Hematopoietic multipotent progenitor cell treated with erythropoietin and hydrocortisone succinate and interleukin-3 and kit ligand, for 4 days (in vitro differentiated cells): ENCODE measurements at places on chromosomes 7 and 10.

DNA sequence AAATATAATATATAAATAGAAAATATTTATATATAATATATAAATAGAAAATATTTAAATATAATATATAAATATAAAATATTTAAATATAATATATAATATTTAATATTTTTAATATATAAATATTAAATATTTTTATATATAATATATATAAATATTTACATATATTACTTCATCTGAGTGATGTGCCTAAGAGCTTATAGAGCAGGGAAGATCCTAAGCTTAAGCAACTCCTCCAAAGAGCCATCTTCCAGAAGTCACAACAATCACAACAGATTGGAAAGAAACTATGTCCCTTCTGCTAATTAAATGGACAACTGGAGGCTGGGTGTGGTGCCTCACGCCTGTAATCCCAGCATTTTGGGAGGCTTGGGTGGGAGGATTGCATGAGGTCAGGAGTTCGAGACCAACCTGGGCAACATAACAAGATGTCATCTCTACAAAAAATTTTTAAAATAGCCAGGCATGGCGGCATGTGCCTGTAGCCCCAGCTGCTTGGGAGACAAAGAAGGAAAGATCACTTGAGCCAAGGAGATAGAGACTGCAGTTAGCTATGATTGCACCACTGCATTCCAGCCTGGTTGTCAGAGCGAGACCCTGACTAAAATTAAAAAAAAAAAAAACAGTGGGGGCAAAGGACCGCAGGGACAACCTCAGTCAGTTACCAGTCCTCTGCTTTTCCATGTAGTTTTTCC lies 198.7 kb downstream of the SKIDA1 start:
- peak; percentile 10 for DNase-seq

DNA sequence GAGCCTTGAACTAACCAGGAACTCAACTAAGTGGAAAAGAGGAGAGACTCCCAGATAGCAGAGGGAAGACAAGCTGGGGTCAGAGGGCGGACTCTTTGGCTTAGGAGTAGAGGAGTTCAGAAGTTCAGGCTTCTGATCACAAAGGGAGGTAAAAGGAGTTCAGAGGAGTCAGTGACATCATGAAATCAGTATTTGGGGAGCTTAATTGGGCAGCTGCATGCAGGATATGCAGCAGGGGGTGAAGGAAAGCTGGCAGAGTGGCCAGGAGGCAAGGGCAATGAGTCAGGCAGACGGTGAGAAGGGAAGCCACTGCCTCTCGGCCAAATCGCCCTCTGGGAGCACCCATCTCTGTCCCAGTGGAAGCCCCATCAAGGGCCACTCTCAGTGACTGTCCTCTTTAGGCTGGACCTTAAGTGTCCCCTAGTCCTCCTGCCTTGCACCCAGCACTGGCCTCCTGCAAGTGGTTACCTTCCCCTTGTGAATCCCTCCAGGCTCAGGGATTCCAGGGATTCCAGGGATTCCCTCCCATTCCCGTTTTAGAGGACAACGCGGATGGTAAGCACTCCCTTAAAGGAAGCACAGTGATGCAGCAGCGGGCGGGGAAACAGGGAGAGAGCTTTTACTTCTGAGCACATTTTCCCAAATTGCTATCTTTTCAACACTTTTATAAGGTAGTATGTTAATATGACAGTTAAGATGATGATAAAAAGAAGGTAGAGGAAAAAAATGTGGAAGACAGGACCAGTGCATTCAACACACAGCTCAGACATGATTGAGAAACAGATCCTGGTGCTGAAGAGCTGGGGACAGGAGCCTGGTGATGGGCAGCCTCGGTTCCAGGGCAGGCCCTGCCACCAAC lies 72.6 kb downstream of the KCNMA1 start:
- no peak for DNase-seq

- DNase-seq, result no peak
Observed at GRCh38 chr7:84204655-84205054, 10.1 kb upstream of the SEMA3A start.

- DNase-seq, result no peak
Observed at GRCh38 chr10:32950591-32951108, 7.4 kb downstream of the ITGB1 start.

GRCh38 chr7:91824201-91824600 lies 56.3 kb downstream of the MTERF1 start:
- no peak for DNase-seq

GRCh38 chr7:132760866-132761265 lies 184.6 kb upstream of the PLXNA4 start:
- DNase-seq, result no peak

GRCh38 chr10:43573250-43574000 lies 991 bp downstream of the ZNF239 start:
- no peak for DNase-seq

DNA sequence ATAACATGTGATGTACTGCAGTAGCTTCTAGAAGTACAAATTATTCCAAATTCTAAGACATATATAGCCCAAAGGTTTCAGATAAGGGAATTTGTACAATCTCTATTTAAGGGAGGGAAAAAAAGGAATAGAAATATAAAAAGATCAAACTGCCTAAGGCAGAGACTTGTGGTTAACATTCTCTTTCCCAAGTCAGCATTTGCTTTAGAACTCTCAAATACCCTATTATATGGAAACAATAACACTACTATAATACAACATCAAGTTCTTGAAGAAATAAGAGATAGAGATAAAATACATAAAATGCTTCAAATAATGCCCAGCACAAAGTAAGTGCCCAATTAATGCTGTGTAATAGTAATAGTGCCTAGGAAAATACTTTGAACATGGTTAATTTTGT lies 123.1 kb downstream of the CRPPA start:
- DNase-seq, result no peak

GRCh38 chr7:23184709-23185359 lies 3.0 kb downstream of the NUP42 start:
- DNase-seq, result peak; percentile 67

GRCh38 chr7:148722340-148723165 lies 23.9 kb downstream of the CUL1 start:
- peak; percentile 56 for DNase-seq

- no peak for DNase-seq
Observed at GRCh38 chr7:10706875-10707493, 266.7 kb upstream of the PHF14 start.

DNA sequence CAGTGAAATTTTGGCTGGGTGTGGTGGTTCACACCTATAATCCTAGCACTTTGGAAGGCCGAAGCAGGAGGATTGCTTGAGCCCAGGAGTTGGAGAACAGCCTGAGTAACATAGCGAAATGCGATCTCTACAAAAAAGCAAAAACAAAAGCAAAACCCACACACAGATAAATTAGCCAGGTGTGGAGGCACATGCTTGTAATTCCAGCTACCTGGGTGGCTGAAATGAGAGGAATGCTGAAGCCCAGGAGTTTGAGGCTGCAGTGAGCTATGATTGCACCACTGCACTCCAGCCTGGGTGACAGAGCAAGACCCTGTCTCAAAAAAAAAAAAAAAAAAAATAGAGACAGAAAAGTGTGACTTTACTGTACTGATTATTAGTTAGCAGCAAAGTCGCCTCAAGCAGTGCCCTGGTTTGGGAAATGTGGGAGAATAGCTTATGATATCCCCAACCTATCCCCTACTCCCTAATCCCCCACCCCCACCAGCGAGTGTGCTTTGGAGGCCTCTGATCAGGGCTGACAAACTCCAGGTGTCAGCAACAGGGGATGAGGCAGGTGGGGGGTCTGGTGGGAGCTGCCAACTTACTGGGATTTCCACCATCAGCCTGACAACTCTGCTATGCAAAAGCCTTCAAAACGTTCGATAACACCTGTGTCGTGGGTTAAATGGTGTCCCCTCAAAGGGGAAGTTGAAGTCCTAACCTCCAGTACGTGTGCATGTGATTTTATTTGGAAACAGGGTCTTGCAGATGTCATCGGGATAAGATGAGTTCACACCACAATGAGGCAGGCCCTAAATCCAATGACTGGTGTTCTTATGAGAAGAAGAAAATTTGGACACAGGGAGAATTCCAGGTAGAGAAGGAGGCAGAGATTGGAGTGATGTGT lies 124.7 kb upstream of the SDK1 start:
- no peak for DNase-seq

GRCh38 chr10:63425512-63425911 lies 40.3 kb downstream of the JMJD1C start:
- DNase-seq, result no peak
